DND-41 (cell line): ENCODE measurements at places on chromosomes 5 and 9.

- DNase-seq = no peak
Measured at GRCh38 chr5:142531977-142532780, 153.7 kb downstream of the FGF1 start.

DNA sequence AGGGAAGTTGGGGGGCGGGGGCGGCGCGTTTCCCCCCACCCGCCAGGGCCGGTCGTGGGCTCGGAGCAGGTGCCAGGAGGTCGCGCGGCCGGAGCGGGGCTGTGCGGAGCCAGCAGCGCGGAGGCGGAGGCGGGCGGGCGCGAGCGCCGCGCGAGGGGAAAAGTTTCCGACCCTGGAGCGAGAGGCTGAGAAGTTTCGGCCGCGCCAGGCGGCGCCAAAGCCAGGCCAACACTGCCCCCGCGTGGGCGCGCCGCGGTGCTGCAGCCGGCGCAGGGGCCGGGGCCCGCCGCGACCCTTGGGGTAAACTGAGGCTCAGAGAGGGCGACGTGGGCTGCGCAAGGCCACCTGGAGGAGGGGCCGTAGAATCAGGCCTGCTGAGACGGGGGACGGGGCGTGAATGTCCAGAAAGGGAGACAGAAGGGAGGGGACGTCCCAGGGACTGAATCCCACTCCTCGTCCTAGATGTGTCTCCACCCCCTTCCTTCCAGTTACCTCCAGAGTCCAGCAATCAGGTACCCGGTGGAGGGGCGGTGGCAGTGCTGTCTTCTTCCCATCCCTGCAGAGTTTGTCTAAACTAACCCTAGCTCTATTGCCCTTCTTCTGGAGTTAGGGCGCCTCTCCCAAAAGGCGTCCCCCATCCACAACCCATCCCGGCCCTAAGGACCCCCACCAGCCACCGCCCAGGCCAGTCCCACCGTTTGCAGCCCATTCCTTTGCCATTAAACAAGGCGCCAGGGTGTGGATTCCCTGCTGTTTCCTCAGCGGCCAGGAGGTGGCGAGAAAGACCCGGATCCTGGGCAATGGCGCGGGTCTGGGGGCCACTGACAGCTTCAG lies 10.2 kb downstream of the C9orf50 start:
- DNase-seq = peak; percentile 77

GRCh38 chr9:131685753-131686706 lies 53.8 kb downstream of the RAPGEF1 start:
- DNase-seq = no peak

GRCh38 chr5:167877114-167877722 lies 414.2 kb upstream of the WWC1 start:
- no peak for DNase-seq

GRCh38 chr5:178439493-178440180 lies 150.6 kb downstream of the COL23A1 start:
- peak; percentile 66 for DNase-seq

- DNase-seq = no peak
Measured at GRCh38 chr5:98108497-98108896, 665.0 kb upstream of the RGMB start.

GRCh38 chr5:174423558-174423957 lies 300.8 kb upstream of the MSX2 start:
- DNase-seq = no peak

DNA sequence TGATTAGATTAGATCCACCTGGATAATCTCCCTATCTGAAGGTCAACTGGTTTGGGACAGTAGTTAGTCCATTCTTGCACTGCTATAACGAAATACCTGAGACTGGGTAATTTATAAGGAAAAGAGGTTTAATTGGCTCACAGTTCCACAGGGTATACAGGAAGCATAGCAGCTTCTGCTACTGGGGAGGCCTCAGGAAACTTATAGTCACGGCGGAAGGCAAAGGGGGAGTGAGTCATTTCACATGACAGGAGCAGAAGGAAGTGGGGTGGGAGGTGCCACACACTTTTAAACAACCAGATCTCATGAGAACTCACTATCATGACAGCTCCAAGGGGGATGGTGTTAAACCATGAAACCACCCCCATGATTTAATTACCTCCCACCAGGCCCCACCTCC lies 9.9 kb downstream of the C9orf40 start:
- DNase-seq = no peak

DNA sequence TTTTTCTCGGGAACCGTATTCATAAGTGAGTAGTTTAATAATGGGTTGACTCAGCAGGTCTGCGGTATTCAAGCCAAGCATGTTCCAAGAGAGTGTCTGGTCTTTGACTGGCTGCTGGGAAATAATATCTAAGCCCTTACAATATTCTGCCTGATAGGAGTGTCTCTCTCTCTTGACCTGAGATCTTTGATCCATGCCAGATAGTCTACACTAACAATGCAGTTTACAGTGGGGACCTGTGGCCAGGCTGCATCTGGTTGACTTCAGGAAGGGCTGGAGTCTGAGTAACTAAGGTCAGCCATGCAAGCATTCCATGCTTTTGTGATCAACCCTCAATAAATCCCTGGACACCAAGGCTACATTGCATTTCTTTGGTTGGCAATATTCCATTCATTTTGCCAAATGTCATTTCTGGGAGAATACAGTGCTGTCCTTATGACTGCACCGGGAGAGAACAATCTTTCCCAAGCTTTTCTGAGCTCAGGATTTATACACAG lies 195.5 kb downstream of the SEMA5A start:
- DNase-seq = no peak

DNA sequence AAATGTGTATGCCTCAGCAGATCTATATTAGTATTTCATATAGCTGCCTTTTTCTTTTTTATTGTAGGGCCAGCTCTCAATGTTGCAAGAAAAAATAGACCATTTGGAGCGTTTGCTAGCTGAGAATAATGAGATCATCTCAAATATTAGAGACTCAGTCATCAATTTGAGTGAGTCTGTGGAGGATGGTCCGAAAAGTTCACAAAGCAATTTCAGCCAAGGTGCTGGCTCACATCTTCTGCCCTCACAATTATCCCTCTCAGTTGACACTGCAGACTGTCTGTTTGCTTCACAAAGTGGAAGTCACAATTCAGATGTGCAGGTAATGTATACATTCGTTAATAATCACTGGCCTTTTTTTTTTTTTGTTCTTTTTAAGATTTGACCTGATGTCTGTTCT lies 23.7 kb downstream of the MAN2A1 start:
- no peak for DNase-seq

DNA sequence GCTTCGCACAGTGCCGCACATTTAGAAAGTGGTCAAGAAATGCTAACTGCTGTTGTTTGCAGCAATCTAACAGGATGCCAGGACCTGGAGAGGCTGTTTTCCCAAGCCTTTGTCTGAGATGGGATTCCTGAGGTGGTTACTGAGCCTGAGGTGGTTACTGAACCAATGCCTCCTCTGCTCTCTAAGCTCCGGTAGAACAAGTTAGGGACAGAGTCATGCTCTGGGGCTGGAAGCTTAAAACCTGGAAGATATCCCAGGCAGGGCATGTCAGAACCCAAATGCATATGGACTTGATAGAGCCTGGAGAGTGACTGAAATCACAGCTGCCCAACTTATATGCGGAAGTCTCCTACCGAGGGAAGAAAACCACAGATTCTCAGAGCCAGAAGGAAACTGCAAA lies 46.5 kb upstream of the FAT2 start:
- no peak for DNase-seq

- DNase-seq = peak; percentile 55
Measured at GRCh38 chr5:133147815-133148567, 96.2 kb downstream of the HSPA4 start.

- peak; percentile 79 for DNase-seq
Measured at GRCh38 chr5:175895686-175896102, 24.3 kb downstream of the CPLX2 start.

DNA sequence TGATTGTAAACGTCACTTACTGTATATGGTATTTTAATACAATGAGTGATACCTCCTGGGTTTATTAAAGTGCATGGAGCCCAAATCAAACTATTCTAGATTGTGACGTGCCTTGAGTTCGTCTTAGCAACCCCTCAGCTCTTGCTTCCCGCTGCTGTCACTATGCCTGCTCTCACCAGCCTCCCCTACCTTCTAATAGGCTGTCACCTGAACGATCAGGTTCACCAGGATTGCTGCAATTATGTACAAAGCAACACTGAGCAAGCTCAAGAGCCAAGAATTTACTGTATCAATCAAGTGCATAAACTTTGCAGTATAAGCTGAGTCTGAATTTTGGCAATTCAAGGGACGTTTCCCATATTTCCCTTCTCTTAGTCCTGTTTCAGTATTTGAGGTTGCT lies 3.0 kb downstream of the LECT2 start:
- no peak for DNase-seq

- no peak for DNase-seq
Measured at GRCh38 chr5:59722874-59723273, 170.7 kb downstream of the PDE4D start.

DNA sequence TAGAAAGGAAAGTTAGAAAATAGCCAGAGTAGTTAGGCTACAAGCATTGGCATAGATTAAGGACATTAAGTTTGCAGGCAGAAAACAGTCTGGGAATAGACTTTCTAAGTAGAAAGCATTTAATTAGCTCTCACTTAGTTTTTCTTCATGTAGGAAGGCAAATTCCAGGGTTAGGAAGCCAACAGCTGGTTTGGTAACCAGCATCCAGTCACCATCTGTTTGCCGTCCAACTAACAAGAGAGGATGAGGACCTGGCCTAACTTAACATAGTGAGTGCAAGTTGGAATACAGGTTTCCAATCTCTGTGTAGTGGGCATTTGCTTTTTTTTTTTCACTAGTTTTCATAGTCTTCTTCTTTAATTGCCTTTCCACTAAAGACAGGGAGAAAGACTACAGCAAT lies 121.7 kb upstream of the NR3C1 start:
- no peak for DNase-seq

DNA sequence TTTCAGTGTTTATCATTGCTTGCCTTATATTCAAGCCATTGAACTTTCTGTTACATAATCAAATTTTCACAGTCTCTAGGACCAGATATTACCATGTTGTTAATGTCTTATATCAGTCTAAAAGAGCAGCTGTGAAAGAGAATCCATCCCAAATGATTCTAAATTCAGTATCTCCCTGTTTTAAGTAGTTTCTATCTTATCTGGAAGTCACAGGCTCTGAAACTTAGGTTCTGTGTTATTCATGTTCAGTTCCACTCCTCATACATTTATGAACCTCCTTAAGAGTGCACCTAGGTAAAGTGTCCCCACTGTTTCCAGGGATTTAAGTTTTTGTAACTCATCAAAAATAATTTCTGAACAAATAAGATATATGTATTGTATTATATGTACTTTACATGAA lies 9.7 kb downstream of the LYRM7 start:
- DNase-seq = no peak

GRCh38 chr5:133892306-133892705 lies 76.1 kb downstream of the C5orf15 start:
- DNase-seq = no peak

- peak; percentile 15 for DNase-seq
Measured at GRCh38 chr9:22307013-22307711, 139.5 kb upstream of the DMRTA1 start.

DNA sequence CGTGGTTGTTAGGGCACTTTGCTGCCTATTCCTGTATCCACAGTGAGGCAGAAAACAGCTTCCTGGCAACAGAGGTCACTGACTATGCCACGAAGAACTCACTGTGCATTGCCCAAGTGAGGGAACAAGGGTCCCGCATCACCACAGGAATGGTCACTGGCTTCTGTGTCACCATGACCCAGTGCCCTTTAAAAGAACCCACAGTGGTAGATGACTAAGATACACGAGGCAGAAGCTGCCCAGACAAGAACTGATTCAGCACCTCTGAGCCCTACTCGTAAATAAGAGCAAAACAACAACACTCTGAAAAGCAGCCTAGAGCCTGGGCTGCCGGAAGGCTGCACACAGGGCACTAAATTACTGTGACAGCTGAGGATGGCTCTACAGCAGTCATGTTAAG lies 236.6 kb upstream of the RASEF start:
- DNase-seq = no peak

DNA sequence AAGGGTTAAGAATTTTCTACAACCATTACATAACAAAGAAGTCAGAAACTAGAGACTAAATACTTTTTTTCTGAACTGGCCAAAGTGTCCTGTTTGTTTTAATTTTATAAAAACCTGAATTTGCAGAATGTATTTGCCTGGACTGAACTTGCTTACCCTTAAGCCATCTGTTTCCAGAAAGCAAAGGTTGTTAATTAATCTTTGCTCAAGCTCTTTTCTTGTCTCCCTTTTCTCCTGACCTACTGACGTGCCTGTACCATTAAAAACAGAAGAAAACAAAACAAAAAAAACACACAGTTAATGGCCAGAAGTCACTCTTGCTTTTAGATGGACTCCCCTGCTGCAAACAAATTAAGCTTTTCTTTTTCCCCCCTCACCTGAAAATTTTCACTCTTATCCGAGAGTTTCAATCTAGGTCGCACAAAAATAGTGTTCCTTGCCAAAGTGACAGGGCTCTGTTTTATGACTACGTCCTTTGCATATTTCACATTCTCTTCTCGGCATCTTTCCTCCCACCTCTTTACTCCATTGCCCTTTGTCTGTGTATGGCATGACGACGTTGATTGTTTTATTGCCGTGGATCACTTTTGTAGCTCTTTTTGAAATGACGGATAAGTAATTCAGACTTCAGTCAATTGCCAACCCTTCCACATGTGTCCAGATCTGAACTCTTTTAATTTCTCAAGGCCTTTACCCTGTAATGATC lies 333.8 kb upstream of the GRIN3A start:
- no peak for DNase-seq

- DNase-seq = no peak
Measured at GRCh38 chr9:130768265-130768664, 66.8 kb upstream of the ABL1 start.

DNA sequence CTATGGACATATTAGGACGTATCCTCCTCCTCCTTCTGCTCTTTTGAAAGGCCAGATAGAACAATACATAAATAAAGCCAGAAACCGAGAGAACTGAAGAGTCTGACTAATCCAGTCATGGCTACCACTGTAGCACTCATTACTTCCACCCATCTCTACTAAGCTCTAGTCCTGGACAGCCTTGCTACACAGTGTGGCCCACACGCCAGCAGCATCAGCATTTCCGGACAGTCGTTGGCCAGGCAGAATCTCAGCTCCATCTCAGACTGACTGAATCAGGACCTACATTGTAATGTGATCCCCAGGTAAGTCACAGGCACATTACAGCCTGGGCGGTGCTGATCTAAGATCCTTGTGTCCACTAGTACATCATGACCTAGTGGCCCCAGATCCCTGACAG lies 182.9 kb downstream of the DRD1 start:
- no peak for DNase-seq

- no peak for DNase-seq
Measured at GRCh38 chr9:21684831-21685362, 117.5 kb upstream of the MTAP start.

GRCh38 chr5:133122711-133123110 lies 70.9 kb downstream of the HSPA4 start:
- no peak for DNase-seq
